ENCODE measurements at places on chromosomes 11 and 22. TPM values are rescaled to one million over a fixed set of nuclear protein-coding genes. Genes with fewer than 3 reads are reported as not detected.

The TRIM64 gene
- total RNA-seq = not detected

The MS4A12 gene
- not detected for total RNA-seq

The PGR gene
- not detected for total RNA-seq

The TIMP3 gene
- total RNA-seq = not detected

The MRGPRX4 gene
- total RNA-seq = not detected

The TMEM191C gene
- total RNA-seq = 0.52 TPM

DNA sequence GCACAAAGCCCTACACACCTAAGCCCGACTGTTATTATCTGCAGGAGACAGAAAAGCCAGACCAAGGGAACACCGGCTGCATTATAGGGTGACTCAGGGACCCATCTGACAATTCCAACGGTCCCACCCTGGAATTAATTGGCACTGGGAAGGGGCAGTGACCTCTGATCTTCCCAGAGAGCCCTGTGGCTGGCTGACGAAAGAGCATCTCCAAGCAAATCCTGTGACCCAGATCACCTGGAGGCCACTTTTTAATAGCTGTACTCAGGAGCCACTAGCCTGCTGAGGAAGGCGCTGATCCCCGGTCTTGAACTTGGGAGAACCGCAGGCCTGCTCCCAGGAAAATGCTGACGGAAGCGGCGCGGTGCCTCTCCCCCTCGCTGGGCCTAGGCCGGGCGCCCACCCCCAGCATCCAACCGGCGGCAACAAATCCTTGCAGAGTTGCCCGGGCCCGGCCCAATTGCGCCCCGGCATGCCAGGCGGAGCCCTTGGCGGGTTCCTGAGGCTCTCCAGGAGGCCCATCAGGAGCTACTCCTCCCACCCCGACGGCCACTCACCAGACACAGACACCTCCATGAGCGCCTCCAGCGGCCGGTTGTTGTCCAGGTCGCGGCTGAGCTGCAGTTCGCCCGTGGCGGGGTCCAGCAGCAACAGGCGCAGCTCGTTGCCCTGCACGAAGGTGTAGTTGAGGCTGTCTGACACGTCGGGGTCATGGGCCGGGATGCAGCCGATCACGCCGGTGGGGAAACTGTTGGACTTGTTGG is 4.2 kb downstream of the CELSR1 start:
- H3K4me3 ChIP-seq = no peak overlapping the region
- no peak for DNase-seq
- H3K36me3 ChIP-seq = no peaks in the 10 kb centered on the region

DNA sequence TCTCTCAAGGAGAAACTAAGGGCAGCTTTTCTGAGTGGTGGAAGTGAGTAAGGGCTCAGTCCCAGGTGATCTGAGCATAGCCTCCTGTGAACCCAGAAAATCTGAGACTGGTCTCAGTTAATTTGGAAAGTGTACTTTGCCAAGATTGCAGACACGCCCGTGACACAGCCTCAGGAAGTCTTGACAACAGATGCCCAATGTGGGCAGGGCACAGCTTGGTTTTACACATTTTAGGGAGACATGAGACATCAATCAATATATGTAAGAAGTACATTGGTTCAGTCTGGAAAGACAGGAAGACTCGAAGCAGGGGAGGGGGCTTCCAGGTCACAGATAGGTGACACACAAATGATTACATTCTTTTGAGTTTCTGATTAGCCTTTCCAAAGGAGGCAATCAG is 13.5 kb upstream of the CRY2 start:
- peak overlapping the region; percentile 66 for H3K4me3 ChIP-seq
- peaks cover 29% of the 10 kb centered on the region for H3K4me1 ChIP-seq
- peak overlapping the region; percentile 85 for H3K27ac ChIP-seq

GRCh38 chr11:131987703-131988102 is 617.3 kb downstream of the NTM start:
- no peak for DNase-seq
- H3K36me3 ChIP-seq = no peaks in the 10 kb centered on the region
- no peaks in the 10 kb centered on the region for H3K27me3 ChIP-seq
- no peaks in the 10 kb centered on the region for H3K4me1 ChIP-seq
- no peak overlapping the region for H3K4me3 ChIP-seq

DNA sequence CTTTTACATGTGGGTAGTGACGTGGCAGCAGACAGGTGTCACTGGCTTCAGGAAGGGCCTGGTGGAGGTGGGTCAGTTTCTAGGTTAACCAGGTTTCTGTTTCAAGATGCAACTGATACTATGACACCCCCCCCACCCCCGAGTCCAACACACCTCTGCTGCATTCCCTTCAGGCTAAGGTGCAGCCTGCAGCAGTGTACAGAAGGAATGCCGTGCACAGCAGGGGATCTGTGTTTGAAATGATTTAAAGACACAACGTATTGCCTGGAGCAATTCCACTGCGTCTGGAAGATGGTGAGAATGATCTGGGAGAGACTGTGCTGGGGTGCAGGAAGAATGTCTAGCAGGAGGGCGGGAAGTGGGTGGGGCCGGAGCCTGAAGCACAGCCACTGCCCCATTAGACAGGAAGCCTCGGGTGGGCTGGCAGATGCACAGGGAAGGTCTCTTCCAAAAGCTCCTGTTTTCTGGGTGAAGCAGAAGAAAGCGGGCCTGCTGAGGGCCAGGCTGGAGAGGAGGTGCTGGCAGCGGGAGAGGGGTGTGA is 11.9 kb upstream of the TESMIN start:
- no peak overlapping the region for H3K4me3 ChIP-seq
- no peak overlapping the region for H3K27ac ChIP-seq
- no peak for DNase-seq
- H3K4me1 ChIP-seq = no peaks in the 10 kb centered on the region
- H3K36me3 ChIP-seq = peaks cover 30% of the 10 kb centered on the region
- H3K27me3 ChIP-seq = no peaks in the 10 kb centered on the region

DNA sequence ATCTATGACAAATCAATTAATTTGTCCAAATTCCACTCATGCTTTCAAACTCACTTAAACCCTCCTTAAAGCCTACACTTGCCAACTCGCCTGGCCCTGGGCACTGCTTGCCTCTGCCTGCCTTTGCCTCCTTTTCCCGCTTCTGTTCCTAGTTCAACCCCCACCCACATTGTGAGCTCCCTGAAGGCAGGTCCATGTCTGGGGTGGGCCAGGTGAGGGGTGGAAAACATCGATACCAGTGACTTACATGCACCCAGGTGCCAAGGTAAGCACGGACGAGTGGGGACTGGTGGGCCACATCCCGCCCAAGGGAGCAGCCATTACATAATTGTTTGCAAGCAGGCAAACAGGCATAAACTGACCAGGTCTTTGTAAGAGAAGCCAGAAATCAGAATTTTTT is 146.2 kb downstream of the ST3GAL4 start:
- no peak overlapping the region for H3K4me3 ChIP-seq
- H3K27me3 ChIP-seq = peaks cover 21% of the 10 kb centered on the region
- no peaks in the 10 kb centered on the region for H3K4me1 ChIP-seq
- DNase-seq = no peak
- no peak overlapping the region for H3K27ac ChIP-seq

GRCh38 chr11:114440121-114440860 is 1.0 kb downstream of the REXO2 start:
- peaks cover 36% of the 10 kb centered on the region for H3K36me3 ChIP-seq
- peaks cover 24% of the 10 kb centered on the region for H3K4me1 ChIP-seq
- no peaks in the 10 kb centered on the region for H3K27me3 ChIP-seq
- DNase-seq = no peak
- peak overlapping the region; percentile 92 for H3K4me3 ChIP-seq

DNA sequence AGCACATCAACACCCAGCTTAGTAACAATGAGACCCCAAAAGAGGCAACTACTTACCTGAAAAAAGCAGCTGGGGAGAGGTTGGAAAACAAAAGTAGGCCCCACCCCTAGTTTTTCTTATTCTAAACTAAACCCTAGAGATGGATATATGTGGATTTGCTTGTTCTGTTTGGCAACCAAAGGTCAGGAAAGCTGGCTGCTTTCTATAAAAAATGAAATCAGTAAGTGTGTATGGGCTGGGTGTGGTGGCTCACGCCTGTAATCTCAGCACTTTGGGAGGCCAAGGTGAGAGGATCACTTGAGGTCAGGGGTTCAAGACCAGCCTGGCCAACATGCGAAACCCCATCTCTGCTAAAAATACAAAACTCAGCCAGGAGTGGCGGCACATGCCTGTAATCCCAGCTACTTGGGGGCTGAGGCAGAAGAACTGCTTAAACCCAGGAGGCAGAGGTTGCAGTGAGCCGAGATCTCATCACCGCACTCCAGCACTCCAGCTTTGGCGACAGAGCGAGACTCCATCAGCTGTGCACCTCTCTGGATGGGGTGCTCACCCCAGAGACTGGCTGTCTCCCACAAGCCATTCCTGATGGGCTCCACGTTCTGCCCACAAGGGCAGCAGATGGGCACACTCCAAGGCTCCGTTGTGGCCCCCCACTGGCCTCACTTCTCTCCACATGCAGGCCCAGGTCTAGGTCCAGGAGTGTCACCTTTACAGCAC is 30.0 kb downstream of the PACSIN2 start:
- H3K27me3 ChIP-seq = no peaks in the 10 kb centered on the region
- peaks cover 5% of the 10 kb centered on the region for H3K4me1 ChIP-seq
- no peak overlapping the region for H3K27ac ChIP-seq
- H3K4me3 ChIP-seq = no peak overlapping the region
- DNase-seq = no peak

GRCh38 chr11:111335549-111335948 is 37.2 kb downstream of the POU2AF3 start:
- no peak for DNase-seq
- no peak overlapping the region for H3K4me3 ChIP-seq
- no peaks in the 10 kb centered on the region for H3K4me1 ChIP-seq
- H3K27ac ChIP-seq = no peak overlapping the region
- no peaks in the 10 kb centered on the region for H3K27me3 ChIP-seq
- peaks cover 4% of the 10 kb centered on the region for H3K36me3 ChIP-seq

GRCh38 chr11:134278356-134278755 is 2.2 kb downstream of the GLB1L3 start:
- H3K4me3 ChIP-seq = no peak overlapping the region
- no peak for DNase-seq
- H3K36me3 ChIP-seq = peaks cover 33% of the 10 kb centered on the region
- H3K27me3 ChIP-seq = peaks cover 2% of the 10 kb centered on the region

GRCh38 chr11:680476-680875 is 14.5 kb downstream of the DEAF1 start:
- H3K27ac ChIP-seq = no peak overlapping the region
- no peak overlapping the region for H3K4me3 ChIP-seq
- no peaks in the 10 kb centered on the region for H3K27me3 ChIP-seq
- DNase-seq = no peak

- H3K36me3 ChIP-seq = peaks cover 30% of the 10 kb centered on the region
- H3K27ac ChIP-seq = no peak overlapping the region
- no peaks in the 10 kb centered on the region for H3K4me1 ChIP-seq
Observed at GRCh38 chr11:64371201-64371600, 12.2 kb downstream of the RPS6KA4 start.

GRCh38 chr11:2076441-2076840 is 62.7 kb downstream of the IGF2 start:
- H3K27ac ChIP-seq = peak overlapping the region; percentile 84
- no peaks in the 10 kb centered on the region for H3K36me3 ChIP-seq
- H3K4me3 ChIP-seq = no peak overlapping the region
- DNase-seq = no peak

- peaks cover 25% of the 10 kb centered on the region for H3K4me1 ChIP-seq
- H3K27ac ChIP-seq = no peak overlapping the region
- no peak for DNase-seq
Observed at GRCh38 chr11:65854161-65854592, 3.8 kb downstream of the CFL1 start.

- peaks cover 2% of the 10 kb centered on the region for H3K27me3 ChIP-seq
- no peaks in the 10 kb centered on the region for H3K36me3 ChIP-seq
- H3K27ac ChIP-seq = no peak overlapping the region
- H3K4me3 ChIP-seq = no peak overlapping the region
- DNase-seq = no peak
Observed at GRCh38 chr22:38638728-38639127, 17.5 kb downstream of the FAM227A start.

GRCh38 chr11:92211576-92212167 is 12.9 kb upstream of the FAT3 start:
- DNase-seq = no peak
- no peak overlapping the region for H3K27ac ChIP-seq
- no peaks in the 10 kb centered on the region for H3K27me3 ChIP-seq
- no peaks in the 10 kb centered on the region for H3K36me3 ChIP-seq
- H3K4me3 ChIP-seq = no peak overlapping the region
- no peaks in the 10 kb centered on the region for H3K4me1 ChIP-seq
